Cerebellum (tissue), 4 donors: ENCODE measurements at places on chromosomes 7 and 10. TPM values are rescaled to one million over a fixed set of nuclear protein-coding genes. Genes with fewer than 3 reads are reported as not detected.

DNA sequence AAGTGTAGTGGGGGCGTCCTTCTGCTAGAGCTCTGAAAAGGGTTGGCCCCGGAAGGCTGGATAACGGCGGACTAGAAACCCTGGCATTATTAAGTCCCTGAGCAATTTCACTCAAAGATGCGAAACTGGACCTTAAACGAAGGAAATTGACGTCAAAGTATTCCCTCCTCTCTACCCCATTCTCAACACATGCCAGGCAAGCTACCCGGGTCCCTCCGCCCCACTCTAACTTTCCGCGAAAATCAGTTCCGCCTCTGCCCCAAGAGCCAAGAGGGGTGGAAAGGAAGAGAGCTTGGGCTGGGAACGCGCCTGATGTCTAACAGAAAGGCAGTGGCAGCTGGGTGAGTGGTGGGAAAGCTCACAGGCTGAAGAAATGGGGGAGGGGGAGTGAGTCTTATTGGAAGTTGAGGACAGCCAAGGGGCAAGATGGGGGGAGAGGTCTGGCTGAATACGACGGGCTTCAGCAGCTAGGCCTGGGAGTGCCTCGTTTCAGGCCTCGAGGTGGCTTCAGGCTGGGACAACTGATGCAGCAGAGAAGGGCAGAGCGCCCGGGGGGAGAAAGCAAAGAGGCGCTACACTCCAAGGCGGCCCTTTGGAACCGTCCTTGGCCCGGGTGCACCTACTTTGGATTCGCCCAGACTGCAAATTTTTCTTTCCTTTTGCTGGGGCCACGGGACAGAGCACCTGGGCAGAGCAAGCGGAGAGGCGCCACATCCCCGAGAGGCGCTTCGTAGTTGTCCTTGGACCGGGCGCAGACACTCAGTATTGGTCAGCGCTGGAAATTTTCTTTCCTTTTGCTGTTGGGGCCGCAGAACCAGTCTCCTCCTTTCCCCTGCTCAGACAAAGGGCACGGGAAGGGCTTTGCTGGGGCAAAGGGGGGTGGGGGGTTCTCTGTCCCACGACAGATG lies 2.0 kb upstream of the FEZF1 start:
- no peak for DNase-seq

Gene MBL2
- total RNA-seq: not detected

Gene GRM3
- 74.5 TPM for total RNA-seq

Gene LRIT1
- total RNA-seq: not detected

Gene AOAH
- total RNA-seq: 3.4 TPM
